Stimulated activated CD4-positive, alpha-beta T cell treated with anti-CD3 and anti-CD28 coated beads, Interleukin-1b, Interleukin-23, amount 100 ng/mL, for 1 hour (primary cell): ENCODE measurements at places on chromosomes 7 and 10.

GRCh38 chr10:110493832-110494426 is 3.8 kb upstream of the DUSP5 start:
- DNase-seq: no peak

GRCh38 chr7:92748495-92748894 is 87.9 kb downstream of the CDK6 start:
- DNase-seq: no peak

DNA sequence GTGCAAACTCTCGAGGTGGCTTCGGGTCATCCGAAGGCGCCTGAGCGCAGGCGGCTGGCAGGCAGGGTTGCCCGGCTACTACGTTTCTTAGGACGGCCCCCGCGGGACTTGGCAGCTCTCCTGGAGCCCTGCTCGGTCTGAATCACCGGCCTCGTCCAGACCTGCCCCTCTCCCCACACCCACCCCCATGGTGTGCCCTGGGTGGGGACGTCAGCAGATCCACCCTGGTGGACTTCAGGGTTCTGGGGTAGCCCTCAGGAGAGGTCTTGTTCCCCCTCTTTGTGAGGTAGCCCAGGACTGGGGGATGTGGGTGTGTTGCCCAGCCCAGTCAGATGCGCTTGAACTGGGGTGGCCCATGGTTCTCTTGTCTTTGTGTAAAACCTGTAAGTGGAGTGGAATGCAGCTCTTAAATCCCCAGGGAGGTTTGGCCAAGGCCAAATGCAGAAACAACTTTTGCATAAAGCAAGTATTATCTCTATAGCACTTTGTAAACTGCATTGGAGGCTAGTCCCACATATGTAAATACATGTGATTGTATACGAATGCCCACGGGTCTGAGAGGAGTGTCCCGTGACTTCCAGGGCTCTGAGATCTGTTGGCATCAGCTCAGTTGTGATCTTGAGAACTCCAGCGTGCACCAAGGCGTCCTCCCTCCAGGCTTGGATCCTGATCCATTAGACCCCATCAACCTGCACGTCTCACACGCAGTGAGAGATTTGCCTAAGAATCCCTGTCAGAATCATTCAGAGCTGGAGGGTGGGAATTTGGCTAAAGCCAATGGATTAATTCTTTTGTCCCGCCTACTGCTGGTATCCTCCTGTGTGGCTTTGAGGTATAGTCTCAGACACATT is 1.8 kb downstream of the PFKFB3 start:
- no peak for DNase-seq

DNA sequence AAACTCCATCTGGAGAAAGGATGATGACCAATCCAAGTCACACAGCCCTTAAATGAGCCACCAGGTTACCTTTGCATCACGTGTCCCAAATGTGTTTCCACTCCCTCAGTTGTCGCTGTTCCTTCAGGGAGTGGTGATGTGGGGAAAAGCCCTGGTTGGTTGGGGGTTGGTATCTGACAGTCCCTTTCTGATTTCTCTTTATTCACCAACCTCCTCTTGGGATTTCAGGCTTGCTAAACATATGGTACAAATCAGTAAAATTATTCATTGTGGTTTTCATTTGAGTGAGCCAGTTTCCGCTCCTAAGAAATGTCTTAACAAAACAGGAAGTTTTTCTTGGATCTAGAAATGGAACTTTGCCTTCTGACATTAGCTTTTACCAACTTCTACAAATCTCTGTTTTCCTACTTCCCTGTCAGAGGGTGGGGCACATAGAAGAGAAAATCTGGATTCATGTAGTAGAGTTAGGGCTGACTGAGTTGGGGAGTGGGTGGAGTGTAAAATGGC is 40.0 kb upstream of the KMT2E start:
- DNase-seq: no peak

DNA sequence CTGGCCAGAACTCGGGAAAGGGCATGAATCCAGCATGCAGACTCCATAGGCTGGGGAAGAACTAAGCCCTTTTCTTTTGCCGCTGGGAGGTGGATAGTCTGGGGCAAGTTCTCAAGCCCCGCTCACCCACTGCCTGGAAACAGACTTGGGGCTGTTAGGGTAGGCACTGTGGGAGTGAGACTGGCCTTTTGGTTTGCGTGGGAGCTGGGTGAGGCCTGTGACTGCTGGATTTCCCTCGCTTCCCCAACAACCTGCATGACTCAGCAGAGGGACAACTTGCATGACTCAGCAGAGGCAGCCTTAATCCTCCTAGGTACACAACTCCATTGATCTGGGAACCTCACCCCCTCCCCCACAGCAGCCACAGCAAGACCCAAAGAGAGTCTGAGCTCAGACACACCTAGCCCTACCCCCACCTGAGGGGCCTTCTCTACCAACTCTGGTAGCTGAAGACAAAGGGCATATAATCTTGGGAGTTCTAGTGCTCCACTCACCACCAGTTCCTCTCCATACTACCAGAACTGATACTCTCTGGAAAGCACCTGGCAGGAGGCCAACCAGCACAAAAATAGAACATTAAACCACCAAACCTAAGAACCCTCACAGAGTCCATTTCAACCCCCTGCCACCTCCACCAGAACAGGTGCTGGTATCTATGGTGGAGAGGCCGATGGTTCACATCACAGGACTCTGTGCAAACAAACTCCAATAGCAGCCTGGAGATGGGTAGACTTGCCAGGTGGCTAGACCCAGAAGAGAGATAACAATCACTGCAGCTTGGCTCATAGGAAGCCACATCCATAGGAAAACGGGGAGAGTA is 81.4 kb upstream of the LAMB4 start:
- no peak for DNase-seq

- no peak for DNase-seq
Measured at GRCh38 chr7:137661634-137662033, 185.1 kb downstream of the DGKI start.

DNA sequence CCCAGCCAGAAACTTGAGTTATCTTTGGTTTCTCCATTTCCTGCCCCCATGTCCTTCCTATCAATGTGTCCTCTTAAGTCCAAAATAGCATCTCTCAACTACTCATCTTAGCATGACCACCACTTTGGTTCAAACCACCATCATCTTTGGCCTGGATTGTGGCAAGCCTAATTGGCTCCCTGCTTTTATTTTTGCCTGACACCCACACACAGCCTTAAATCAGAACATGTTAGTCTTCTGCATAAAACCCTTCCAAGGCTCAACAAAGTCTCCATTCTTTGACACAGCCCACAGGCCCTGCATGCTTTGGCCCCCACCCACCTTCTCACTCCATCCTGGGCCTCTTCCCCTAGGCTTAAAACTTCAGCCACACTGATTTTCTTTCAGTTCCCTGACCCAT is 2.0 kb upstream of the TSPAN14 start:
- no peak for DNase-seq

DNA sequence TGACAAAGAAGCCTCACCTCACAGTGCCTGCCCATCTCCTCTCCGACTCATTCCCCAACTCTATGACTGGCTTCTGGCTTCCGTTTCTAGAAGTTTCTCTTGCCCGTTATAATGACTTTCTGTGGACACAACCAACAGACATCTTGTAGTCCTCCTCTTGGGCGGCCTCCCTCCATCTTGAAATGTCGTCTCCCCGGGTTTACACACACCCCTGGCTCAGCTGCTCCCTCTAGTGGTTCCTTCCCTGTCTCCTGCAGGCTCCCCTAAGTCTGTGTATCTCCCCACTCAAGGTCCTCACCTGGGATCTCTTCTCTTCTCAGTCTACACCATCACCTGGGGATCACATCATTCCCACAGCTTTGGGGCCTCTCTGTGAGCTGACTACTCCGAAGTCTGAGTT is 123.4 kb upstream of the NEBL start:
- no peak for DNase-seq

DNA sequence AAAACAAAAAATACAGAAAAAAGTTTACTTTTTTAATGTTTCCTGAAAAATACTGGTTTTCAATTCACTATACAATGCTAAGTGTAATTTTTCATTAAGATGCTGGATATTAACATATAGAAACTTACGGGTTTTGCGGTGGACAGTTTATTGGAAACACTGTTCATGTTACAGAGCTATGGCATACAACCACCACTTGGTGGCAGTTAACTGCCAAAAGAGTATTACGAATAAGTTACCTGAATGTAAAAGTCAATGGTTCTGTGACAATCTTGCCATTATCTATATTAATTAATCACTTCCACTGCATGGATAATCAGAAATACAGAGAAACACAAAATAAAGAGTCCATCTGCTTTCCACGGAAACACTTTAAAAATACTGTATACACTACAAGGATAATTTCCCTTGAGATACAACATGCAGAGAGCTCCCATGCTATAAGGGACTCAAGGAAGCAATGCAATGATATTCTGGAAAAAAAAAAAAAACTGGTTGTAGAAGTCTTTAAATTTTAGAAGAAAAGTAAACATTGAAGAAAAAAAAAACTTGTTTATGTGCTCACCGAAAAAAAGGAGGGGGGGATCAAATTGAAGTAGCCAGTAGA is 97.0 kb downstream of the TPK1 start:
- DNase-seq: no peak

GRCh38 chr10:8072211-8072610 is 17.7 kb downstream of the GATA3 start:
- no peak for DNase-seq

DNA sequence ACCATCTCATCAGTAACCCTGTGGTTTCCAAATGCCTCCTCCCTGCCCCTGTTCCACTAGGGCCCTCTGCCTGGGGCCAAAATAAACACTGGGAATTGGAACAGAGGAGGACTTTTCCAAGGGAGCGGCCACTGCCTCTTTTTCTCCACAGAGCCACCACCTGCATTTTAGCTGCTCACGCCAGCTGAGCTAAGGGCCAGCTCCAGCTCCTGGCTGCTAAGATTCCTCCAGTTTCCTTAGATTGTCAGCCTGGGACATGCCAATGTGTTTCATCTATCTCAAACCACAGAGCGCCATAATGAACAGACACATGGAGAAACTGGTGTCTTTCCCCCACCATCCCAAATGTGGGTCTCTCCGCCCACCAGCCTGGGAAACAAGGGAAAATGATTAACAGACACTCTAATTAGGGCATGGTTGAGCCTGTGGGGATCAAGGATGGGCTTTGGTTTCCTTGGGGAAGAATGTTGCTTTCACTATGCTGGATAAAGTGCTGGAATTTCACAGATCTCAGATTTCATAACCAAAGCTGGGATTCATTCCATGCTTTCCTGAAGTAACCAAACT is 52.2 kb downstream of the ASB13 start:
- DNase-seq: no peak

DNA sequence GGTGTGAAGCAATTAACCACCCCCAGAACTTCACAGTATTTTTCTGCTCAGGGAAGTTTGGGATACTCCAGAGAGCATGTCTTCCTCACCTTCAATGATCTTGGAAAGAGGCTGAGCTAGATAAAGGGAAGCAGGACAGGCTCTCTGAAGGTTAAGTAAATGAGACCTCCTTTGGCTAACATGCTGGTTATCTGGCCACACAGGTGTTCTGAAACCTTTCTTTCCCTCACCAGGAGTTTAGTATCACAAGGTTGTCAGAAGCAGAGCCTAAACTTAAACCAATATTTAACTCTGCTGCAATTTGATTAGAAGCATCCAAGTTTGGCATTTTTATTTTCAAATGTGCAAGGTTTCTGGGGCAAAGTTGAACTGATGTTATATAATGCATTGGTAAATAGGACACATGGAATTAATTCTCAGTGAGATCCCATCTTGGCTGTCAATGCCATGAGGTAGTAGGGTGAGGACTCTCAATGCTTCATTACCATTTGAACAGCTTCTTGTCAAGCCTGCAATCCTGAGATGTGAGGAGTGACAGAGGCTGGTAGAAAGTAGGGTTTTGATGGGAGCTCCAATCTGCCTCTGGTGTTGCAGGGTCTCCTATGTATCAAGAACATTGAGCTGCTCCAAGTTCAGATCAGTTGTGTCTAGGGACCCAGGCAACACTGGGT is 3.6 kb upstream of the PNLIP start:
- DNase-seq: no peak

DNA sequence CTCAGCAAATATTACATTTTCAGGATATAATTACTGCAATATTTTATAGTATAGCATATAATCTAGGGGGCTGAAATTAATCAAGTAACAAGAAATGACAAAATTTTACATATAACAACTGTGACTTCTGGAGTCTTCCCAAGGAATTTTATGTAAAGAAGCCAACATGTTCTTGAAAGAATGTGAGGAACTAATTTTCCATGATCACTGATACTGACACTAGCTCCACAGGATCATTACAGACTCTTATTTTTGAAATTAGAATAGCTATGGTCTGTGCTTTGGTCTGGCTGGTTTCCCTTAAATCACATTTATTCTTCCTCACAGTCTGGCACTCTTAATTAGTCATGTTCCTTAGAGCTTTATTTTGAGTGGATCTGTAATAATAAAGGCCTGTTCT is 267.7 kb upstream of the SEMA3A start:
- no peak for DNase-seq

DNA sequence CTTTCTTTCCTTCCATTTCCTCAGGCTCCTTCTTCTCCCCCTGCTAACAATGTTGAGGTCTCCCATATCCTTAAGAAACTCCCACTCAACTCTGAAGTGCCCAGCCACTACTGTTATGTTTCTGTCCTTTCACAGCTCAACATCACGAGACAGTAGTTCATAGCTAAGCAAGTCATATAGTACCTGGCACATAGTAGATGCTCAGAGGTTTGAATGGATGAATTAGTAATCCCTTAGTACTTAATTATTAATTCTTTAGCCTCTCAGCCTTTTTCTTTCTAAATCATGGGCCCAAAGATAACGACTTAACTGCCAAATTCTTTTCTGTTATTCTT is 22.6 kb downstream of the CSGALNACT2 start:
- DNase-seq: no peak

GRCh38 chr7:141455723-141456122 is 95.5 kb upstream of the AGK start:
- DNase-seq: no peak

GRCh38 chr7:102223184-102223583 is 63.5 kb upstream of the SH2B2 start:
- DNase-seq: no peak

DNA sequence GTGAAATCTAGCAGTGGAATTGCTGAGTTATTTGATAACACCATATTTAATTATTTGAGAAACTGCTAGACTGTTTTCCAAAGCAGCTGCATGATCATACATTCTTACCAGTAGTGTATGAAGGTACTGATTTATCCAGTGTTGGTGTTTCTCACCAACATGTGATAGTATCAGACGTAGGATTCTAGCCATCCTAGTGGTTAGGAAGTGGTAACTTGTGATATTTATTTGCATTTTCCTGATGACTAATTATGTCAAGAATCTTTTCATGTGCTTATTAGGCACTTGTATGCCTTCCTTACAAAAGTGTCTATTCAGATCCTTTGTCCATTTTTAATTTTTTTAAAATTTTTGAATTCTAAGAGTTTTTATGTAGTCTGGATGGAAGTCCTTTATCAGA is 54.2 kb upstream of the PLXDC2 start:
- no peak for DNase-seq

DNA sequence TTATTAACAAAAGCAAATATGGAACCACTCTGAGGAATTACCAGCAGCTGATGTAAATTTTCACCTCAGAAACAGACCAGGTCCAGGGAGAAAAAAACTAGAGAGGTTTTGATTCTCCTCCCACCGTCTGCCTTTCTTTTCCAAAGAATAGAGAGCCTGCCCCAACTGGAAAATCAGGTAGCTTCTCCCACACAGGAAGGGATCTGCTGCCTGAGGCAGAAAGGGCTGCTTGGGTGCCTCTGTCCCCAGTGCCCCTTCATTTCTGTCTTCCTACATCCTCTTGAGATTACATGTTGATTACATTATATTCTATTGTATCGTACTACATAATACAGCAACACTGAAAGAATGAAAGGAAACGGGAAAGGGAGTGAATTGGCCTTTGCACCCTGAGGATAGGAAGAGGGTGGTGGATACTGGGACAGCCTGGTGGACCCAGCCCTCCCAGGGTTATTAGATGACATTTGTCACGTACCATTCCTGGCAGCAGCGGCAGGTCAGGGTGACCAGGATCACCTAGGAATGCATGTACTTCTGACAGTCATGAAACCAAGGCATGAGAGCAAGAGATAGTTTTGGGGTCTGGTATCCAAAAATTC is 8.9 kb downstream of the ST8SIA6 start:
- no peak for DNase-seq
